ENCODE measurements at places on chromosomes 12 and 14.

DNA sequence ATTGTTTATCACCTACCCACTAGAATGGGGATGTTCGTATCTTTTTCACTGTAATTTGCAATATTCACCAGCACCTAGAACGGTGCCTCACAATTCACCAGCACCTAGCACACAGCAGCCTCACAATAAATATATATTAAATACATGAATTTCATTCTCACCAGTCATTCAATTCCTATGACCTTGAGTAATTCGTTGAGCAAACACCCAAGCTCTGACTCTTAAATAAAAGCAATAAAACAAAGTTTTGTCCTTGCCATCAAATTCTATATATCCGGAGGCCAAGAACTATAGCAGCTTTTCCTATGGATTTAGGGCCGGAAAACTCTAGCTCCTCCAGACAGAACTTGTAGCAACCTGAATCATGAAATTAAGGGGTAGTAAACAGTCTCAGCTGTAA lies 981 bp downstream of the VTI1B start:
- DNase-seq = no peak

GRCh38 chr12:112860181-112860580 lies 46.6 kb upstream of the OAS1 start:
- DNase-seq = no peak

DNA sequence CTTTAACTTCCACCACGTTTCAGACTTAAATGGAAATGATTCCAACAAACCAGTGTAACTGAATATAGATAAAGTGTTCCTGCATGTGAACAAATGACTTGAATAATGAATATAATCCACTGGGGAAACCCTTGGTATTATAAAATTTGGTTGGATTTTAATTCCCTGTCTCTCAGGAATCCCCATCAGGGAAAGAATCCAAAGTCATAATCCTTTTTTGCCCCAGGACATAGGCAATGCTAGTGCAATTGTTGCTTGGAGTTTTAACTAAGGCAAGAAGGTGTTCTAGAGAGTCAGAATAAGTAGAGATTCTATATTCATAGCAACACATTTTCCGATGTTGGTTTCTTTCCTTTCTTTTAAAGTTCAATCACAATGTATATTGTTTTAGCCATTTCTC lies 1169.4 kb downstream of the GALC start:
- no peak for DNase-seq

- DNase-seq = no peak
Observed at GRCh38 chr12:59833408-59833807, 237.6 kb downstream of the SLC16A7 start.

- DNase-seq = no peak
Observed at GRCh38 chr14:91910196-91910595, 37.3 kb downstream of the FBLN5 start.

DNA sequence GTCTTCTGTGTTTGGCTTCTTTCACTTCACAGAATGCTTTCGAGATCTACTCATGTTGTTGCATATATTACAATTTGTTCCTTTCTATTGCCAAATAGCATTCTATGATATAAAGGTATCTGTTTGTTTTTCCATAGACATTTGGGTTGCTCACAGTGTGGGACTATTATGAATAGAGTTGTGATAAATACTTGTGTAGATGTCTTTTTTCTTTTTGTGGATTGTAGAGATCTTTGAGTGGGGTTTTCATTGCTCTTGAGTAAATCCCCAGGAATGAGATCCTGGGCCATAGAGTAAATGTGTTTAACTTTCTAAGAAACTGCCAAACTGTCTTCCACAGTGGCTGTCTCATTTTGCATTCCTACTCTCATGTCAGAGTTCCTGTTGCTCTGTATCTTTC lies 24.9 kb upstream of the CEBPE start:
- no peak for DNase-seq

DNA sequence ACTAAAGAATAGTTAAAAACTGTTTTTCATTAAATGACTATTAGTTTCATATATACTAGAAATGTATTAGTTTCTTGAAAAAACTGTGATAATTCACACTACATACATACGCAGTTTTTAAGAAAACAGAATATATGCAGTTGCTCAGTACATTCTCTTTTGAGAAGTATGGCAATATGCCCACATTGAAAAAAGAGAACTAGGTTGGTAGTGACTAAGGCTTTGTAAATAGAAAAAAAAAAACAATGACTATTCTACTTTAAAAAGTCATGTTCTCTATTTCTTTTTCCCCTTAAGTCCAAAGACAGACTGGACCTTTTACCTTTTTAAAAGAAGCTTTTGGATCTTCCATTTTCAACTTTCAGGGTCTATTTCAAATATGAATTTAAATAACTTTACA lies 25.0 kb downstream of the SNX6 start:
- no peak for DNase-seq

DNA sequence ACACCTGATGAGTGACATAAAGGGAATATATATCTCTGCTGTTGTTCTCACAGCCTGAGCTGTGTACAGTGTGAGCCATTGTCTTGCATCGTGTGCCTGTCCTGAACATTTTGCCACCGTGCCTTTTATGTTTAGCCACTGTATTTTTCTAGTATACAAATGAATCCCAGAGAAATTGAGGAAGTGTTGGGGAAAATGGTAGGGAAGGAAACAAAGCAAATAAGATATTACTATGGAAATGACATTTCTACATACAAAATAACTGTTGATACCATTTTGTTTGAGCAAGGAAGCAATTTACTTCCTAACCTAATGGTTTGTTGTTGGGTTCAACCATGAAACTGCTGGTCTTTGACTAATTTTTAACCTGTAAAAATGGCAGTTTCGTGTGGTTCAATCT lies 5.5 kb downstream of the PSMA6 start:
- no peak for DNase-seq

- DNase-seq = no peak
Observed at GRCh38 chr12:68011206-68011881, 22.1 kb downstream of the IFNG-AS1 start.

DNA sequence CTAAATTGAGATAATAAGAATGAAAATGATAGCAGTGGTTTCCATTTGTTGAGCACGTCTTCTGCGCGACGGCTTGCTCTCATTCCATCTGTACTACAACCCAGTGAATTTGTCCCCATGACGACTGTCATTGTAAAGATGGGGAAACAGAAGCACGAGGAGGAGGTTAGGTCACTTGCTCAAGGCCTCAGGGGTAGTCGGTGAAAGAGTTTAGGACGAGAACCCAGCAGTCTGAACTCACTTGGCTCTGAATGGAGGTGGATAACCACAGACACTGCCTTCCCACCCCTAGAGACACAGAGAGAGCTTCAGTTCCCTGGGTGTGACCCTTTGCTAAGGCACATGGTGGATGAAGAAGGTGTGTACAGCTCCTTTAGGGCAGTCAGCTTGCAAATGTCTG lies 30.9 kb upstream of the PLEKHG3 start:
- DNase-seq = no peak

DNA sequence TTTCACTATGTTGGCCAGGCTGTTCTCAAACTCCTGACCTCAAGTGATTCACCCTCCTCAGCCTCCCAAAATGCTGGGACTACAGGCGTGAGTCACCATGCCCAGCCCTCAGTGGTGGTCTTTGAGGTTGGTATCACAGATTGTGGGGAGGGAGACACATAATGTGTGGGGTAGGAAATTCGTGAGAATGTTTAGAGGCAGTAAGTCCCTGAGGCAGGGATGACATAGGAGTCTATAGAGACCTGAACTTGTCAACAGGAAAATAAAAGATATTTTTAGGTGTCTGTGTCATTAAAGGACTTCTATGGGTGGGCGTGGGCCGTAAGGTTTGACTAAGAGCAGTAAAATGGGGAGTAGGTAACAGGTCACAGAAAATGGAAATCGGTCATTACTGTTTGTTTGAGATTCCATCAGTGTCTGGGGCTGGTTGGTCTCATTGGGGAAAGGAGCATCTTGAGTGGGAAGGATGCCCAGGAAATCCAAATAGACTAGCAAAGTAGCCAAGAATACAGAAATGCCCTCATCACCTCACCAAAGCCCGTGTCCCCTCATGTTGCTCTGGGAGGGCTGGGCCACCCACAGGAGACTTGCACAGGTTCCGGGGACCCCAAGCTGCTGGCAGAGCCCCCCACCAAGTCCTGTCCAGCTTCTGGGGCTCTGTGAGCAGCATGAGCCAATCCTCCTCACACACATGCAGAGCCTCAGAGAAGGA lies 63.6 kb upstream of the BCL2L14 start:
- no peak for DNase-seq

DNA sequence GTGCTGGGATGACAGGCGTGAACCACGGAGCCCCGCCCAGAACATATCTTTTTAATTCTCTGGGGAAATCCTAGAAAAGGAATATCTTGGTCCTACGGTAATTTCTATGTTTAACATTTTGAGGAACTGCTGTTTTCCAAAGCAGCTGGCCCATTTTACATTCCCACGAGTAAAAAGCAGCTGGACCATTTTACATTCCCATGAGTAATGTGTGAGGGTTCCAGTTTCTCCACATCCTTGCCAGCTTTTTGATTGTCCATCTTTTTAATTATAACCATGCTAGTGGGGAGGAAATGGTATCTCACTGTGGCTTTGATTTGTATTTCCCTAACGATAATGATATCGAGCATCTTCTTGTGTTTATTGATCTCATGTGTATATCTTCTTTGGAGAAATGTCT lies 4.4 kb upstream of the P2RX4 start:
- no peak for DNase-seq

GRCh38 chr14:103273145-103273744 lies 60.8 kb upstream of the EIF5 start:
- DNase-seq = no peak

DNA sequence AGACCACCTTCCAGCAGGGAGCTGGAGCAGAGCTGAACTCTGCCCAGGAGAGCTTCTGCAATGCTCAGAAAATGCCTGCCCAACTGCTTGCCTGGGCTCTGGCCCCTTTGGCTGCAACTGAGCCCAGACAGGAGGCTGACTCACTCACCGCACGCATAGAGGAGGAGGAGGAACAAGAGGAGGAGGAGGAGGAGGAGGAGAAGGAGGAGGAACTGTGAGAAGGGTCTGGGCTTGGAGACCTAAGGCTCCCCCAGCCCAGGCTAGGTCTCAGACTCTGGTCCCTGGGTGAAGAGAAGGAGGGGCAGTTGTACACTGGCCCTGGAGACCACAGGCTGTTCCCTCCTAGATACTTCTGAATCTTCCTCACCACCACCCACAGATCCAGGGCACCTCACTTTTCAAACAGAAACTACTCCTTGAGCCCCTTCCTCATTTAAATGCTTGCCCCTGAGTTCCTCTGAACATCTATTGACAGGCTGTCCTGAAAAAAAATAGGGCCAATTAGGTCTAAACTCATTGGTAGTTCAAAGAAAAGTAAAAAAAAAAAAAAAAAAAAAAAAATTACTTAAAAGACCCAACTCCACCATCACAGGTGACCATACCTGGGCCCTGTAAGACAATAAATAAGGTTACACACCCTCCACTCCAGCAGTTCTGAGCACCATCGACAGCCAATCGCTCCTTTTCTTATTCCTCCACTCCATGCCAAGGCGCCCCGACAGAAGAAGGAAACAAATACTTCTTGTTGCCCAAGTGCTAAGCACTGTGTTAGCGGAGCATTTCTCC lies 674 bp downstream of the VDR start:
- no peak for DNase-seq

DNA sequence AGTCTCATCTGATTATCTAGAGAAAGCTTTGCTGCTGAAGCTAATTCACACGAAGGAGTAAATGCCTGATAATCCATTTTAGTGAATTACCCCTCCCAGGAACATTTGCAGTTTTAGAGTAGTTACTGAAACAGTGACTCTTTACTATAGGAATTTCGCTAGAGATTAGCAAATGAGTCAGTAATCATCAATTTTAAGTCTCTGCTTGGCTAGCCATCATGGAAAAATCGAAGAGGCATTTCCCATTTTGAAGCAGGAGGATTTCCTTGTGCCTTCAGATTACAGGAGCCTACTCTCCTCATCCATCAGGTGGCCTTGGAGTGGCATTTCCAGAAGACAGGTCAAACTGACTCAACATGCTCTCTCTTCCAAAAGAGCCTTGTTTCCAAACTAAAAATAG lies 154.5 kb downstream of the EGLN3 start:
- DNase-seq = no peak

- peak; percentile 82 for DNase-seq
Observed at GRCh38 chr14:103292426-103293374, 41.3 kb upstream of the EIF5 start.

Measured in D721Med (cell line).